T-helper 2 cell (primary cell): ENCODE measurements at places on chromosomes 12 and 14.

DNA sequence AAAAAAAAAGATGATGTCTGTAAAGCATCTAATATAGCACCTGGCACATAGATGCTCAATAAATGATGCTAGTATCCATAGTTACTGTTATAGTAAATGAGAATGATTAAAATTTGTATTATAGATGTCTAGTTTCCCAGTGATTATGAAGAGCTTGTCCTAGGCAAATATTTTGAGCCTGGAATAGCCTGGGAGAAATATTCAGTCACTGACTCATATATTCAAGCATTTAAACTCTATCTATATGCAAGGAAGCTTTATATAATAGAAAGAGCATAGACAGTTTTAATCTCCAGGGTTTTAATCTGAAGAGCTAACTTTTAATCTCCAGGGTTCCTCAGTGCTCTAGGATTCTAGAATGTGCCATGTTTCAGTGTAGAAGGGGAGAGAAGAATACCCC, 91.5 kb upstream of the VASH1 start:
- no peak for DNase-seq

GRCh38 chr12:53564941-53565340, 57.7 kb upstream of the NPFF start:
- DNase-seq = no peak

DNA sequence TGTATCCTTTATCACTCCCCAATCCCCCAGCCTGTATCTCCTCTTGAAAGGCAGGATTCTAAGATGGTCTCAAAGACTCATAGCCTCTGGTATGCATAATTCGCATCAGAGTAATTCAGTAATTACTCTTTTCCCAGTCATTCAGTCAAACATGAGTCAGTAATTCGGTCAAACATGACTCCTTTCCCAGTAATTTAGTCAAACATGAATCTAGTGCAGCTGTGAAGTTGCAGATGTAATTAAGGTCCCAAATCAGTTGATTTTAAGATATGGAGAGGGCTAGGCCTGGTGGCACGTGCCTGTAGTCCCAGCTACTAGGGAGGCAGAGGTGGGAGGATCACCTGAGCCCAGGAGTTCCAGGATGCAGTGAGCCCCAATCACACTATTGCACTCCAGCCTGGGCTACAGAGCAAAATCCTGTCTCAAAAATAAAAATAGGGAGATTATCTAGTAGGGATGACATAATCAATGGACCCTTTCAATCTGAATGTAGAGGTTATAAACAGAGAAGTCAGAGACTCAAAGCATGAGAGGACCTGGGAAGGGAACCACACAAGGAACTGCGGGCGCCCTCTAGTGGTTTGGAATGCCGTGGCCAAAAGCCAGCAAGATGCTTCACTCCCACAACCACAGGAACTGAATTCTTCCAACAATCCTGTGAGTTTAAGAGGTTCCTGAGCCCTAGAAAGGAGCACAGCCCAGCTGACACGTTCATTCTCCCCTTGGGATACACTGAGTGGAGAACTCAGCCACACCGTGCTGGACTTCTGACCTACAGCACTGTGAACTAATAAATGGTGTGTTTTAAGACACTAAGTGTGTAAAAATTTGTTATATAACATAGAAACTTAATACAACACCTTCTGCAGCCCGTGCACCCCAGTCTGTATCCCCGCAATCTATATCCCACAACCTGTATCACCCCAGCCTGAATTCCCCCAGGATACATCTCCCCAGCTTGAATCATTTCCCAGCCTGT, 14.3 kb upstream of the ARMH4 start:
- peak; percentile 67 for DNase-seq

DNA sequence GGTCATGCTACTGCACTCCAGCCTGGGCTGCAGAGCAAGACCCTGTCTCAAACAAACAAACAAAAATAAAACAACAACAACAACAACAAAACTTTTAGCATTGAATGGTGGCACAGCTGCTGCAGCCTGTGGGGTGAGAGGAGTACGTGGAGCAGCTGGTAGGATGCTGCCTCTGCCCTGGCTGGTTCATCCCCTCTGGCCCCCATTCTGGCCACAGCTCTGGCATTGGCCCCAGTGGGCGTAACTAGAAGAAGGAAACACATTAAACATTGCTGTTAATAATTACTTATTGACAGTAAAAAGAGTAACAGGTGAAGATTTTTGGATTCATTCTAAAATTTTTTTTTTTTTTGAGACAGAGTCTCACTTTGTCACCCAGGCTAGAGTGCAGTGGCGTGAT, 28.8 kb upstream of the C2CD5 start:
- DNase-seq = no peak

DNA sequence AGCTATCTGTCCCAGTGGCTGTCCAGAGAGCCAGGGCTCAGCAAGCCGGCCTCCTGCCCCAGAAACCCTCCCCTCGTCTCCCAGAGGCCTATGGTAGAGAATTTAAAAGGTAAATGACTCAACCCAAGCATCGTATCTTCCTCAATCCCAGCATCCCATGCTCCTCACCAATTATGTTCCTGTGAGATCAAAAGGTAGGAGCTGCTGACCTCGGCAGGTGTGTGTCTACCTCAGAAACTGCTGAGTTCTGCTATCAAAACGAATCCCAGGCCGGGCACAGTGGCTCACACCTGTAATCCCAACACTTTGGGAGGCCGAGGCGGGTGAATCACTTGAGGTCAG, 49.3 kb downstream of the FOXN3 start:
- no peak for DNase-seq

DNA sequence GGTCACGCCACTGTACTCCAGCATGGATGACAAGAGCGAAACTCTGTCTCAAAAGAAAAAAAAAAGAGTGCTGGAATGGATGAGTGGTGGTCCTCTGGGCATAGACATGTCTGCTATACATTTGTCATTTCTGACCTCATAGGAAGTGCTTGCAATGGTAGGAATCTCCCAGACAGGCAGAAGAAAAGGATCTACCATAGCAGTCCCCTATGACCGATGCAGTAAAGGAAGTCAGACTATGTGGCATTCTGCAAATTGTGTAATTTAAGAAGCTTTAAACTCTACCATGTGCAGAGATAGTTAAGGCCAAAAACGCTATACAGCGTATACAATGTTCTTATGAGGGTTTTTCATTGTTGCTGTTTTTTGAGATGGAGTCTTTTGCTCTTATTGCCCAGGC, 24.7 kb upstream of the RAP1B start:
- DNase-seq = no peak

- no peak for DNase-seq
These were observed 23.0 kb upstream of the GPR132 start for GRCh38 chr14:105087963-105088811.

GRCh38 chr12:53927220-53928029, 11.2 kb upstream of the HOXC13 start:
- no peak for DNase-seq

- DNase-seq = peak; percentile 35
These were observed 77.2 kb downstream of the SERPINA3 start for GRCh38 chr14:94689218-94689984.

DNA sequence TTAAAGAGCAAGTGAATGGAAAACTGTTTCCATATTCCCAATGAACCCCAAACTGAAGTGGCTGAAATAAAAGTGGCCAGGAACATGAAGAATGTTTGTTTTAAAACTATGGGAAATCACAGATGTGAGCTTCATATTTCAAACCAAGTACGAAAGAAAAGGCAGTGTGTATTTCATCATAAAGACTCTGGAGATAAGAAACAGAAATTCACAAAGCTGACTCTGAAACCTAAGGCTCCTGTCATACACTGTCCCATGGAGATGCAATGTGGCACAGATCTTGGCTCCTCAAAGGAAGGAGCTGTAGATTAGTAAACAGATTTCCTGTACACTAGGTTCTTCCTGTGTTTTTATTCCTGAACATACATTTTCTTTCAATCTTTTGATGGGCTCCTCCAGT, 304.4 kb downstream of the MED13L start:
- no peak for DNase-seq

DNA sequence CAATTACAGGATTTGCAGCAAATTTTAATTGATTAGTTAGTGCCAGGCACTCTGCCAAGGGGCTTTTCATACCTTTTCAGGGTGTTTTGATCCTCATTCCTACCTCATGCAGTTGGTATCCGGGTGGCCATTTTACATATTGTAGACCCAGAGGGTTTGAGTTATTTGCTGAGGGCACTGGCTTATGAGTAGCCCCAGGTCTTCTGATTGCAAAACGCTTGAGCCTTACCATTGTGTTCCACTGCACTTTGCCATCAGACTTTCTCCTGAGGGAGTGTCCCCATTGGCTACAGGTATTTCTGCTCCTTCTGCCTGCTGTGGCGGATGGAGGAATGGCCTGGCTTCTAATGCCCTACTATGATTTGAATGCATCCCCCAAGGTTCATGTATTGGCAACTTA, 257.8 kb upstream of the CRY1 start:
- DNase-seq = no peak

- no peak for DNase-seq
These were observed 89.7 kb downstream of the ASCL4 start for GRCh38 chr12:107864235-107864634.

- no peak for DNase-seq
These were observed 35.2 kb upstream of the MDGA2 start for GRCh38 chr14:47710581-47710980.

DNA sequence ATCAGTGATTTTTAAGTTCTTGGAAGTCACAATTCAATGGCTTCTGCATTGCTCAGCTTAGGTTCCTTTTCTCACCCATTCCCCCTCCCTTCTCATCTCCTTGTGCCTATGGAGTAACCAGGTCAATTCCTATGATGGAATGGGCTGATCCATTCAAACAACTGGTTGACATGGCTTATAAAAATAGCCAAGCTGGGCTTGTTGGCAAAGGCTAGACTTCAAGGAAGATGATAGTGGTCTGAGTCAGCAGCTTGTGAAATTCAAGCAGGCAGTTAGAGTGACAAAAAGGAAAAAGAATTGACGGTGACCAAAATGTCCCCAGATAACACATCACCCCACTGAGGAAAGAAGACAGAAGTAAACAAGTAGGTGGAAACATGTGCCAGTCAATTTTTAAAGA, 119.9 kb upstream of the PCED1B start:
- no peak for DNase-seq

GRCh38 chr12:128976120-128976738, 123.0 kb downstream of the GLT1D1 start:
- DNase-seq = peak; percentile 51

- DNase-seq = no peak
These were observed 174.2 kb upstream of the PDE3A start for GRCh38 chr12:20194171-20194570.

GRCh38 chr12:107734139-107734538, 26.8 kb downstream of the PRDM4 start:
- DNase-seq = no peak

- DNase-seq = no peak
These were observed 107.1 kb downstream of the TTC8 start for GRCh38 chr14:88931321-88932110.

DNA sequence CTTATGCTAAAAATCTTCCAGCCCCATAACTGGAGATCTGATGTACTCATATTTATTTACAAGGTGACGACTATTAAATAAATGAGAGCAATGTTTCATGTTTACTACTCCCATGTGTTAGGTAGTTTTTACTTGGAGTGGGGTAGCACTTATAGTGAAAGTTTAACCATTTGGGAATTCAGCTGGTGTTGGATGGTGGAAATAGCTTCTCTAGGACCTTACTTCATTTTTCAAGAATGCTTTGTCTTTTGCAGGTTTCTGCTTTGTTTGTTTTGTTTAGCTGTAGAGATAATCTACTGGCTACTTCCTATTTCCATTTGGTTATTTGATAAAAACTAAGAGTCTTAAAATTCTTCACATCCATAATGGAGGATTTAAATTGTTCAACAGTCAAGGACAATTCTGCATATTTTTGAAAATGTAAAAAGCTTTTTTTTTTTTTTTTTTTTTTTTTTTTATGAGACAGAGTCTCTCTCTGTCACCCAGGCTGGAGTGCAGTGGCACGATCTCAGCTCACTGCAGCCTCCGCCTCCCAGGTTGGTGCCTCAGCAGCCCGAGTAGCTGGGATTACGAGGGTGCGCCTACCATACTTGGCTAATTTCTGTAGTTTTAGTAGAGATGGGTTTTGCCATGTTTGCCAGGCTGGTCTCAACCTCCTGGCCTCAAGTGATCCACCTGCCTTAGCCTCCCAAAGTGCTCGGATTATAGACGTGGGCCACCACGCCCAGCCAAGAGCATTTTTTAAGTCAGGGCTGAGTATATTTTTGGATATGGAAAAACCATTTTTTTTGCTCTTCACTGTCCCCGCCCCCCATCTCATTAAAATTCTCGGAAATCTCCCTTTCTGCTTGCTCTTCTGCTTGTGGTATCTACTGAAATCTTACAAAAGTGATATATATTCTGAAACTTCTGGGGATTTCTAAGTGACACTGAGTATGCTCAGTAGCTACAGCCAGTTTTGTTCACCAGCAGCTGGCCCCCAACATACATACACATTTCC, 1.4 kb upstream of the ABCD2 start:
- DNase-seq = peak; percentile 30

GRCh38 chr12:77954206-77954555, 123.5 kb downstream of the NAV3 start:
- DNase-seq = no peak
